Midbrain (tissue), 1 donor: ENCODE measurements at places on chromosomes 5 and 9.

- no peak for DNase-seq
Observed at GRCh38 chr5:142568283-142568995, 117.5 kb downstream of the FGF1 start.

- no peak for DNase-seq
Observed at GRCh38 chr5:82849885-82850284, 227.3 kb downstream of the TMEM167A start.

GRCh38 chr5:39726467-39726866 lies 301.7 kb upstream of the DAB2 start:
- no peak for DNase-seq

- DNase-seq = no peak
Observed at GRCh38 chr5:31059889-31060288, 133.6 kb upstream of the CDH6 start.

- DNase-seq = no peak
Observed at GRCh38 chr5:157719245-157719644, 12.0 kb upstream of the THG1L start.

- DNase-seq = no peak
Observed at GRCh38 chr9:84445737-84446136, 105.2 kb upstream of the SLC28A3 start.

GRCh38 chr5:38650946-38651345 lies 94.5 kb upstream of the LIFR start:
- no peak for DNase-seq

DNA sequence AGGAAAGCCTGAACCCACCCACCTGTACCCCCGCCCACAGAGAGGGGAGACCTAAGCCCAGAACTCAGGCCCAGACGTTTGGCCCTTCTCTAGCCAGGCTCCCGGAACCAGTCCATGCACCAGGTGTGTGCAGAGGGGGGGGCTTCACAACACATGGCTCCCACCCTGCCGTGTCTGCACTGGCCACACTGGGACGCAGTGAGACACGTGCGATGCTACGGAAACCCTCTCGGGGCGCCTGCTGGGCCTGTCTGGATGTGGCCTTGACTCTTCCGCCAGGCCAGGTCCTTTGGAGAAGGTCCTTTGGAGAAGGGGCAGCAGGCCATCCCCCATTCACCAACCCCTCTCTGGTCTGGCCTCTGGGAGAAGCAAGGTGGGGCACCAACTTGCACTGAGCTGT lies 58.4 kb upstream of the SARDH start:
- DNase-seq = no peak

DNA sequence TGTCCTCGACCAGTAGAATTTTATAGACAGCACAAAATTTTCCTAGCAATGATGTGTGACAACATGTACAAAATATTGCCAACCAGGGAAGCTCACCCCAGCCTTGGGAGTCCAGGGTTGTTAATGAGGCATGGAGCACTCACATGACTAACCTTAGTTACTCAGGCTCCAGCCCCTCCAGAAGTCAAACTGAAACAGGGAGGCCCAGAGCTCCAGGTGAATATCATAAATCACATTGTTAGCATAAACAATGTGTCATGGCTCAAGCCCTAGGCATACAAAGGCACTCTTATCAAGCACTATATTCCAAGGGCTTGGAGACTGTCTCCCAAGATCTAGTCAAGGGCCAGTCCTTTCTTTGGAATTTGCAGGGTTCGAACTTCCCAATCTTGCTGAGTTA lies 44.4 kb downstream of the TNFAIP8 start:
- no peak for DNase-seq

GRCh38 chr9:2018764-2019558 lies 3.8 kb downstream of the SMARCA2 start:
- DNase-seq = no peak

GRCh38 chr5:174920906-174921550 lies 196.6 kb downstream of the MSX2 start:
- DNase-seq = no peak

DNA sequence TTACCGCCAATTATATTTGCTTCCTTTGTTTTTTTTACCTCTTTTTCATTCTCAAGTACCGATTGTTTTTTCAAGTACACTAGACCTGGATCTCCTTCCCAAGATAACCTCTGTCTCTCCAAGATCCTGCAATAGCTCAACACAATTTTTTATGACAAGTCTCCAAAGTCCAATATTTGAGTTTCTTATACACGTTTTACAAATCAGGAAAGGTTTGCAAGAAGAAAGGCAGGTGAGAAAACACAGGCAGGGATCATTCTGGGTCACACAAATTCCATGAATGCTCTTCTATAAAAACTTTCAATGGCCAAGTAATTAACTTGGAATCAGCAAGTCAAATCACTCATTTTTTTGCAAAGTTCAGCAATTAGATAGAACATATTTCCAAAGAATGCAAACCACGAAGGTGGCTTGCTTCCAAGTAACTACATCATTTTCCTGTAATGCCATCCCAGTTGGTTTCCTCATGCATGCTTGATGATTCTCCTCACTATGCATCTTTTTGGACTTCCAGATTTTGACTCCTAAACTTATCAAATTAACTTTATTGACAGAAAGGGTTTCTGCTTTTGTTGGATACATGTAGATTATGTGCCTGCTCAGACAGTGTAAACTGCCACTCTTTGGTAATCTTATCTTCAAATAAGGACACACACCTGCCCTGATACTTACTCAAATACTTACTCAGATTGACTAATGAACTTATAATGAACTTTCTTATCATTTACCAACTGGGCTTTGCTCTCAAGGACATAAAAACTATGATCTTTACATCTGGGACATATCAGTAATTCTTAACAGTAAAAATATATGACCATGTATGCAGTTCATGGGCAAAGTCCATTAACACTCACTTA lies 24.7 kb upstream of the IFNE start:
- no peak for DNase-seq

GRCh38 chr9:37486256-37486615 lies 488 bp downstream of the POLR1E start:
- DNase-seq = no peak

DNA sequence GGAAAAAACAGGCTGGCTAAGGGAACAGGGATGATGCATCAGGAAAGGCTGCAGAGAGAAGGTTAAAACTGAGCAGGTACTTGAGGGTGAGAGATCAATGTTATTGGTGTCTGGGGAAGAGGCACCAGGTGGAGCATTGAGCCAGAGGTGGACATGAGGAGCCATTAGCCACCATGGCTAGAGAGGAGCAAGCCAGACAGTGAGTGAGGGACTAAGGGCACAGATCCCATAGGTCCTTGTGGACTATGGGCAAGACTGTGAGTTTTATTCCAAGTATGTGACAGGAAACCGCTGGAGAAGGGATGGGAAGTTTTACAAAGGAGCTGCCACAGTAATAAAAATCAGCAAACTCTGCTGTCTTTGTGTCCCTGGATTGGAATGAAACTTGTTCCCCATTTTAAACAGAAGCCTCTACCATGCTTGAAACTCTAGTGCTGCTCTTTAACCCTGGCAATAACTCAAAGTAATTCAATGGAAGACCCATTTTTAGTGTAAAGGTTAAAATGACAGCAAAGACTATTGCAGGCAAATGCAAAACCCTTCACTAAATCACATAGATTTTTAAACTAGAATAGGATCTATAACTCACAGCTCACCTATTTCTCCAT lies 349.8 kb downstream of the ENC1 start:
- DNase-seq = no peak

GRCh38 chr5:137629646-137630045 lies 106.2 kb downstream of the KLHL3 start:
- peak; percentile 42 for DNase-seq

GRCh38 chr5:92641031-92641962 lies 939.7 kb downstream of the NR2F1-AS1 start:
- no peak for DNase-seq

DNA sequence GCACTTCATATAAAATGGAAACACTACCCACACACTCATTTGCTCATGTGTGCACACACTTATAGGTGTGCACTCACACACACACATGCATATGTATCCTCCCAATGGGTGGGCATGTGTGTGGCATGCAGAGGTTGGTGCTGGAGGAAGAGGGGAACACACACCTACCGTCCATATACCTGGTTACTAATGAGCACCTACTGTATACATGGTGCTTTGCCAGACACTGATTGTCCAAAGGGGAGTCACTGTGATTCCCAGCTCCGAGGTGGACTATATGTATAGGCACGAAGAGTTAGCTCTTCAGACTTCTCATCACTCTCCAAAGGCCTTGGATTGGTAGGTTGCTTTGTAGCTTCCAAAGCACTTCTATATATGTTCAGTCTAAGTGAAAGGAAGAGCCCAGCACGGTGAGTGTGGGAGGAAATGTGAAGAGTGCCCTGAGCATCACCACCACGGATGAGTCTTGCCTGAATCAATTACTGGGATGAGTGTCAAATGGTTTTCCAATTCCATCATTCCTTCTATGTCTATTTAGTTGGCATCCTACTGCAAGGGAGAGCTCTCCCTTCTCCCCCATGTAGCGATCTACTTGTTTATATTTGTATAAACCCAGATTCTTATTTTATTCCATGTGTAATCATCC lies 12.6 kb upstream of the ERGIC1 start:
- DNase-seq = no peak

DNA sequence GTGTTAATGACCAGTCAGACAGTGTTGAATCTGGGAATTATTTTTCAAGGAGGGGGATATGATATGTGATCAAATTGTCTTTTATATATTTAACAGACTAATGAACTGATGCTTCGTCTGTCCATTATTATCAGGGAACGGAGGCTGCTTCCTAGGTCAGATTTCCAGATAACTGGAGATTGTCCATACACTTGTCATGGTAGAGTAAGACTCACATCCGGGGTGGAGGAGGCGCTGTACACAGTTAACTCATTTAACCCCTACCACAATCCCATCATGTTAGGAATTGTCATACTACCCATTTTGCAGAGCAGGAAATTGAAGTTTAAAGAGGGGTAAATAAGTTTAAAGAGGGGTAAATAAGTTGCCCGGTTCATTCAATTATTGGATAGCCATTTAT lies 55.9 kb downstream of the ARHGAP26 start:
- no peak for DNase-seq

DNA sequence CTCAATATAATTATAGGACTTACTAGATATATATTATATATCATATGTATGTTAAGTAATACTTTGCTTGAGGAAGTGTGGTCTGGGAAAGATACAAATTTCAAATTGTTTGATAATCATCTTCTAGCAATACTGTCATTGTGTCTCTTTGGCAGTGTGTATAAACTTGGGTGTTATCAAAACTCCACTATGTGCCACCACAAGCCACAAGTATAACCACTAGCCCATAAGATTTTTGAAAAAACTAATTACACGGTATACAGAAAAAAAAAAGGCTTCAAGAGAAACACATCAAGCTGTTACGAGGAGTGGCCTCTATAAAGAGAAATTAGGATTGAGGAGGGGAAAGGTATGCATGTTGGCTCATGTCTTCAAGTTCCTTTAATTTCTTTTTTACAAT lies 44.7 kb upstream of the PCSK5 start:
- DNase-seq = no peak

- DNase-seq = no peak
Observed at GRCh38 chr5:176639208-176639607, 8.1 kb upstream of the TSPAN17 start.

DNA sequence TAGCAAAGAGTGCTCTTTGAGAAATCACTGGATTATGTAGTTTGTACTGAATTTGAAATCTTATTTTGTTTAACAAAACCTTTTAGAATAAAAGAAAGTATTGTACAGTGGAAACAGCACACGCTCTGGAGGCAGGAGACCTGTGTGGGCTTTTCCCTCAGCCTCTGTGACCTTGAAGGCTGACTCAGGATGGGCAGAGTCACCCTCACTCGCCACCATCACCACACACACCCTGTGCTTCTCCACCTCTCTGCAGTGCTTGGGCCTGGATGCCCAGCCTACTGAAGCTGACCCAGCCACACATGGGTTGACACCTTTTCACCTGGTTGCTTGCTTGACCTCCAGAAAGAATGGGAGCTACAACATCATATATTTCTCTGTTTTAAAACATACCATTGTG lies 19.6 kb downstream of the ANGPTL2 start:
- no peak for DNase-seq

GRCh38 chr5:146068977-146069779 lies 36.2 kb downstream of the PLAC8L1 start:
- DNase-seq = no peak
